ENCODE measurements at places on chromosomes 1 and 21.
A peak's percentile ranks its signal among the peaks of the same experiment; 100 is the strongest.

- DNase-seq, result peak; percentile 31
These were observed 235.1 kb downstream of the GRIK1 start for GRCh38 chr21:29704719-29705118.

DNA sequence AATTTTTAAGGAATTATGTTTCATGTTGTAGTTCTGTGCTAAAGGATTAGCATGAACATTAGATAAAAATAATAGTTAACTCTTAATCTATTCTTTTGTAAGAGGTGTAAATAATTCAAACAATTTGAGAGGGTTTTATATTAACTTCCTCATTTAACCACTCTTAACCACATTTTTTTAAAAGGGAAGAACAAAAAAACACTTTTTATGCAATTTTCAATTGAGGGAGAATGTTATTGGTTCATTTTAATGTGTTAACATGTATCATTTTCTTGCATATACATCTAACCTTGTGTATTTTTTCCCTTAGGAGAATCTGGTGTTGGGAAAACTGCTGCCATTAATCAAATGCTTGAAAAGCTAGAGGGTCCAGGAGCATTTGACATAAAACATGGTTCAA lies 169.0 kb downstream of the LBR start:
- no peak for DNase-seq

- peak; percentile 98 for DNase-seq
These were observed 300.0 kb upstream of the VAMP3 start for GRCh38 chr1:7470904-7471638.

DNA sequence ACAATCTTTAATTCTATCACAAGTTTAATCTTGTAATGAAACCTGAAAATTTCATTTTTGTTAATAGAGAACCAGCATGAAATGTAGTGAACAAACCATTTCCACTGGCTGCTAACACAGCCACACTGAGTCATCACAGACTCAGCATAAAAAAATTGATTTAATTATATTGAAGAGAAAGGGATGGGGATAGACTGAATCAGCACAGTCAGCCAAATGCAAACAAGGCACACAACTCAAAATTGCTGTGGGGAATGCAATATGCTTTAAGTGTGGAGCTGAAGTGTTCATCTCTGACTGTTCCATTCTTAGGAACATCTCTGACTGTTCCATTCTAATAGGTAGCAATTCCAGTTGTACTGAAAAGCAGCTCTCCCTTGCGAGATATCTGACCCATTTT lies 299.8 kb downstream of the MRPL39 start:
- DNase-seq, result no peak

GRCh38 chr1:70856201-70856600 lies 191.4 kb downstream of the PTGER3 start:
- DNase-seq, result no peak

DNA sequence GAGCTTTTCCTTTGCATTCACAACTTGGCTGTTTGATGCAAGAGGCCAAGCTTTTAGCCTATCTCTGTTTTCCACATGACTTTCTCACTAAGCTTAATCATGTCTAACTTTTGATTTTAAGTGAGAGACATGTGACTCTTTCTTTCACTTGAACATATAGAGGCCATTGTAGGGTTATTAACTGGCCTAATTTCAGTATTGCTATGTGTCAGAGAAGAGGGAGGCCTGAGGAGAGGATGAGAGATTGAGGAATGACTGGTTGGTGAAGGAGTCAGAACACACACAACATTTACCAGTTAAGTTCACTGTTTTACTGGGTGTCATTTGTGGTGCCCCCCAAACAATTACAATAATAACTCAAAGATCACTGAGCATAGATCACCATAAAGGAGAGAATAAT lies 193.5 kb downstream of the CYYR1 start:
- DNase-seq, result no peak

DNA sequence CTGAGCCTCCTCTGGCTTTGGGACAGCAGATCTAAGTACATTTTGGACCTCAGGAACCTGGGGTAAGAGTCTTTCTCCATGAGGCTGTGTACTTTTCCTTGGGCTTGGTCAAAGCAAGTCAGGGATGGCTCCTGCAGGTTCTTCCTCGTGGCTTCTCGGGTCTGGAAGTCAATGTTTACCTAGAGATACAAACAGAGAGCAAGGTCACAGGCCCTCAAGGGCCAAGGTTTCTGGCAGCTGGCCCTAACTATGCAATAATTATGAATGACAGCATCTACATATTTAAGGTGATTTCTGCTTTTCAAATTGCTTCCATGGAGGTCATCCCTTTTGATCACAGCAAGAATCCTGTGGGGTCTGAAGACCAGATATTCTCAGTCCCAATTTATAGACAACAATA lies 37.6 kb downstream of the RGS8 start:
- no peak for DNase-seq

DNA sequence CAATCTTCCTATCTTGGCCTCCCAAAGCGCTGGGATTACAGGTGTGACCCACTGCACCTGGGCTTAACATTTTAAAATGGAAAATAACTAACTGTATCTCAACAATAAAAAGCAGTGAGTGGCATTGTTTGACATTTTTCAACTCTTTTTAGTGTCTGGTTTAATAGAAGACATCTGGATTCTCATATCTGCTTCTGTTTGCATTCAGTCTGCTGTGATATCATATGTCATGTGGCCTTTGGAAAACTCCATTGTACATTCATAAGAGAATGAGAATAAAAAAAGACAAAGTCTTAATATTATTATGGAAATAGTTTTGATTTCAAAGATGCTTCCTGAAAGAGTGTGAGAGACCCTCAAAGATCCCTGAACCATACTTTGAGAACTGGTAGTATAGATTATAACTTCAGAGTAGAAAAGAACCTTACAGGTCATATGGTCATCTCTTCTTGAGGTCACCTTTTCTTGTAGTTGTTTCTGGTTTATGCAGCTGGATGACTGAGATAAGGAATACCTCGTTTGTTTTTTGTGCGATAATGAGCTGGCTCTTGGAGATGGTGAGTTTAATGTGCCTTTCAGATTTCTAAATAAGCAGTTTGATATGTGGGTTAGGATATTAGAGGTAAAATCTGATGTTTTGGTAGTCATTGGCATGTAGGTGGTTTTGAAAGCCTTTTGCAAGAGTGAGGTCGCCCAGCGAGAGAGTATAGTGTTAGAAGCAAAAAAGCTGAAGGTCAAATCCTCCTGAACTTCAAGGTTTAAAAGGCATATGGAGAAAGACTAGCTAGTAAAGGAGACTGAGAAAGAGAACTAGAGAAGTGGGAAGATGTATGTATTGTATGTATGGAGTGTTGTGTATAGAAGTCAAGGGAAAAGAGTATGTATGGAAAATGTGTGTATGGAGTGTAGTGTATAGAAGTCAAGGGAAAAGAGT lies 17.2 kb downstream of the CEP350 start:
- peak; percentile 26 for DNase-seq

GRCh38 chr1:228794810-228795209 lies 59.5 kb downstream of the RHOU start:
- DNase-seq, result no peak

DNA sequence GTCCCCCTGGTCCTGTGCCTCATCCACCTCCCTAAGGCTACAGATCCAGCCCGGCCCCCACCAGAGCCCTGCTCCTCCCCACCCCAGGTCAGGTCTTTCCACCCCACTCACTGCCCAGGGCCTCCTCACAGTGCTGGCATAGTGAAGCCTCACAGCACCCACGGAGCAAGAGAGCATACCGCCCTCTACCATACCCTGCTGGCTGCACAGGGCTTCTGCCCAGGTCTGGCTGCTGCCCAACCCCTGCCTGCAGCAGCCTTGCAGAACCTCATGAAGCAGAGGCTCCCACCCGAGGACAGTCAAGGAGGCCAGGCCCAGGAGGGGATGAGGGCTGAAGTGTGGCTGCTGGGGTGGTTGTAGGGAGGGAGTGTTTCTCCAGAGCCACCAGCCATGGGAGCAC lies 19.7 kb upstream of the ARF1 start:
- DNase-seq, result no peak

- DNase-seq, result no peak
These were observed 781 bp upstream of the METTL13 start for GRCh38 chr1:171780583-171781175.

GRCh38 chr1:26094677-26095383 lies 16.8 kb upstream of the PDIK1L start:
- DNase-seq, result peak; percentile 66

DNA sequence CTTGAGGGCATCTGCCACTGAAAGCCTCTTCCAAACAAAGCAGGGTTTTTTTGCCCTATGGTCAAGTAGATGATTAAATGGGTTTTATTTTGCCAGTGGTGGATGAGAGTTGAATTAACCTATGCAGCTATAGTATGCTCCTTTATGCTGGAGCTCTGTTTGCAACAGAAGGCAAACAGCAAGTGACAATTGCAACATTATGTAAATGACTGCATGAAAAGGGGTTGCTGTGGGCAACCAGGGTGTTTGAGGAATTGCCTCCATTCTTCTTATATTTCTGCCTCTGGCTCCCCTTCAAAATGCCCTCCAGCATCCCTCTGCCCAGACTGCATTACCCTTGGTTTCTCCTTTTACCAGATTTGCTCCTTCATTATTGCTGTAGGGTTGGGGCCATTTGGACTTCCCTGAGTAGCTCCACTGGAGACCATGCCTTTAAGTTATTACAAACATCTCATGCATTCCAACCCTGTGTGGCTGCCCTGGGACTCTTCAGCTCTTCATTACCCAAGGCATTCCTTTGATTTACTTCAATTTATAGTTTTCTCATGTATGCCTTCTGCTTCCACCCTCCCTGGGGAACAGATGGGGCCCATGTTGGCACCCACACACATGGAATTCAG lies 398.4 kb downstream of the PRDM2 start:
- DNase-seq, result no peak

DNA sequence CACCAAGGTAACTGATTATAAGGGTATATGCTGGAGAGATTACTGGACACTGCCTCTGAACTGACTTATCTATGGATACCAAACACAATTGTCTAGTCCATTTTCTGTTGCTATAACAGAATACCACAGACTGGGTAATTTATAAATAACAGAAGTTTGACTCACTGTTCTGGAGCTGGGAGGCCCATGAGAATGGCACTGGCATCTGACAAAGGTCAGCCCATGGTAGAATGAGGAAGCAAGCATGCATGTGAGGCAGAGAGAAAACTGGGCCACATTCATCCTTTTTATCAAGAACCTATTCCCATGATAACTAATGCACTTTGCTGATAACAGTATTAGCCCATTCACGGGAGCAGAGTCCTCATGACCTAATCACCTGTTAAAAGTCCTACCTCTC lies 37.4 kb downstream of the FCER1A start:
- peak; percentile 1 for DNase-seq

GRCh38 chr1:228463009-228463558 lies 24.1 kb upstream of the RNF187 start:
- no peak for DNase-seq

GRCh38 chr1:14003552-14003951 lies 303.6 kb downstream of the PRDM2 start:
- DNase-seq, result no peak

DNA sequence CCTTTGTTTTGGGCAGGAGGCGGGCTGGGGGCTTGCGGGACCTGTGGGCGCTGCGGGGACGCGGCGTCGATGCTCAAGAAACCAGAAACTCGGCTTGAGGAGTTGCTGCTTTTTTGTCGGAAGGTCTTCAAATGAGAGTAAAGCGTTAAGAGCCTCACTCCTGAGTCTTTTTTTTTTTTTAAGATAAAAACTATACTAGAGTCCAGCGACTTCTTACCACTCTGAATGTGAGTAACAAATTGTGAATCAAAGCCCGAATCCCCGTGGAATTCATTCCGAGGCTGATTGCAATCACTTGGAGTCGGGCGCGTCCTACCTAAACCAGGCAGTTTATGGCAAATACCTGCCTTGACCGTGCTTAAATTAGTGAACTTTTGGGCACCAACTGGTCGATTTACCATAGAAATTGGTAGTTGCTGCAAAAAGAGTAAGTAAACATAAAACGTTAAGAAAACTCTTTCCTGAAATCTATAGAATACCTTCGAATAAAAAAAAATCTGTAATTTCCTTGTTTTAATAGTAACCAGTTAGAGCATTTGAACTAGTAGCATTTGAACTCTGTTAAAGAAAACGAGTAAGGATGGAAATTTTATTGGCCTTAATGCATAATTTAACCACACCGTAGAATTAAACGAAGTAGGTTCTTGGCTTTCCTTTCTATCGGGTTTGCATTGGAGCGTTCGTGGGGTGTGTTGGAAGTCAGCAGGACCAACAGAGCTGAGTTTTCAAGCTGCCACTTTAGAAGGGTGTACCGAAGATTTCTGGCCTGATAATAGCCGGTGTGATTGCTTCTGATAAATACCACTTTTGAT lies 769 bp downstream of the GPSM2 start:
- DNase-seq, result peak; percentile 46

- DNase-seq, result no peak
These were observed 32.0 kb downstream of the INPP5B start for GRCh38 chr1:37914719-37915475.

GRCh38 chr21:43602266-43603232 lies 56.7 kb downstream of the HSF2BP start:
- DNase-seq, result no peak

Data from choroid plexus epithelial cell (primary cell).